ENCODE measurements at places on chromosomes 4 and X.

GRCh38 chr4:47619691-47620090 is 134.6 kb downstream of the ATP10D start:
- no peak for DNase-seq

GRCh38 chr4:26459054-26459755 is 31.1 kb downstream of the CCKAR start:
- DNase-seq = peak; percentile 81

DNA sequence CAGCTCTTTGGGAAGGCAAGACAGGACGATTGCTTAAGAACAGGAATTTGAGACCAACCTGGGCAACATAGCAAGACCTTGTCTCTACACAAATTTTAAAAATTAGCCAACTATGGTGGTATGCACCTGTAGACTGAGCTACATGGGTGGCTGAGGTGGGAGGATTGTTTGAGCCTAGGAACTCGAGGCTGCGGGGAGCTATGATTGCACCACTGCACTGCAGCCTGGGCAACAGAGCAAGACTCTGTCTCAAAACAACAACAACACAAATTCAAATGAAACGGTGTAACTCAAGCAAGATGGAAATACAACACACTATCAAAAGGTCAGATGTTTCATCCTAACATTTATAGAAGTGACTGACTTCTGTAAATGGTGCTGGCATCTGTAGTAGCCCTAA is 37.1 kb downstream of the XG start:
- no peak for DNase-seq

DNA sequence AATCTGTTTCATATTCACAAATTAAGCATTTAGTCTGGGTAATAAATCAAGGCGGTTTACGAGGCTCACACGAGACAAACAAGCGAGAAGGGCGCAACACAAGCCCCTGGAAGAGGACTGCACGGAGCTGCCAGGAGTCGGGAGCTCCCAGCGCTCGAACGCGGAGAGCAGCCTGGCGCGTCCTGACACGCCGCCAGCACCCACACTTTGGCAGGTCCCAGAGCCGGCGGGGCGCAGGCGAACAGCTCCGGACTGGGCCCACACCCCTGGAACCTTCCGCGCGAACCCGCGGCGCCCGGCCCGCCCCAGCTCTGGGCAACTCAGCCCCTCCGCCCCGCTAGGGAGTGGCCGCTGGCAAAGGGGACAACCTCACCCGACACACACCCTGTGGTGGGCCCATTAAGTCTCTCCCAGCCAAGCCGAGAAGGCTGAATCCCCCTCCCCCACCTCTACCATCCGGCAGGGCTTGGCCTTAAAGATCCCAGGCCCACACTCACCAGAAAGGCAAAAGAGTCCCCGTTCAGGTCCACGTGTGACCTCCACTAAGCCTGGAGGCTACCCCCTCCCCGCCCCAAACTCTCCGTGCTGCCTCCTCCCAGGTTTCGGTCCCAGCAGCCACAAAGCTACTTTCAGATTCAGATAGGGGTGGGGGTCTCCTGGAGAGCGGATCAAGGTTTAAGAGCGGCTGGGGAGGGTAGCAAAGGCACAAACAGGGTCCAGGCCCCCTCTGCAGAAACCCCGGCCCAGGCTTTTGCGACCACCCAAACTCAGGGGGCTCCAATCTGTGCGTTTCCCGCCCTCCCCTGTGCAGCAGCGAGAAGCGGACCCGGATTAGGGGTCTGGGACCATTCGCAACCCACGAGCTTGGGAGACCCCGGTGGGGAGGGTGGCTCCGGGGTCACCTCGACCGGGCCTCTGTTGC is 47.5 kb upstream of the BCOR start:
- peak; percentile 63 for DNase-seq

GRCh38 chrX:125850693-125851092 is 315.4 kb downstream of the DCAF12L2 start:
- no peak for DNase-seq

DNA sequence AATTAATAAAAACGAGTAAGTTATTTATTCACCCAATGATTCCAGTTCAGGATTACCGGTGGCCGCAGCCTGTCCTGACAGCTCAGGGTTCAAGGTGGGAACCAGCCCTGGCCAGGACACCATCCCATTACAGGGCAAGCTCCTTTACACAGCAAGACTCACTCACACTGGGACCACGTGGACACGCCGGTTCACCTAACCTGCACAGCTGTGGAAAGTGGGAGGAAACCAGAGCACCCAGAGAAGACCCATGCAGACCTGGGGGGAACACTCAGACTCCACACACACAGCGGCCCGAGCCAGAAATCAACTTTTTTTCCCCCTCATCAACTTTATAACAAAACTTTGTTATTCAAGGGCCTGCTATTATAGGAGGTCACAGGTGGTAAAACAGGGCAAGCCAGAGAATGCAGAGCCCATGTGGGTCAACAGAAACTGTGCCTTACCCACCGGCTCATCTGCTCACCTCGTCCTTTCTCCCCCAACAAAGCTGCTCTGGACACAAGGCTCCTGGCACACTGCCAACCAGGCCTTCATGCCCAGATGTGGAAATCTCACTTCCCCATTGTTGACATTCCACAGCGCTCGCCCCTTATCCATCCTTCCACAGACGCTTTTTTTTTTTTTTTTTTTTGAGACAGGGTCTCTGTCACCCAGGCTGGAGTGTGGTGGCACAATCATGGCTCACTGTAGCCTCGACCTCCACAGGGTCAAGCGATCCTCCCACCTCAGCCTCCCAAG is 8.0 kb upstream of the ODAPH start:
- peak; percentile 43 for DNase-seq

DNA sequence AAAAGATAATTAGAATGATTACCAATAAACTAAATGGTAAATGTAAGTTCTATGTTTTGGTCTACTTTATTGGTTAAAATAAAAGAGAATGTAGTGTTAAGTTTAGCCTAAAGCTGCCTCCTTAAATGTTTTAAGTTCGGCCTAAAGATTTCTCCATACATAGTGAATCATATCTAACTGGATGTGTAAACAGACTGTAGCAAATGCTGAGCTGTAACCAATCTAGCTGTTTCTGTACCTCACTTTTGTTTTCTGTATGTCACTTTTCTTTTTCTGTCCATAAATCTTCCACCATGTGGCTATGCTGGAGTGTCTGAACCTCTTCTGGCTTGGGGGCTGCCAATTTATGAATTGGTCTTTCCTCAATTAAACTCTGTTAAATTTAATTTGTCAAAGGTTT is 121.2 kb downstream of the TBCK start:
- DNase-seq = no peak

GRCh38 chr4:120857312-120857711 is 65.2 kb downstream of the PRDM5 start:
- DNase-seq = no peak

DNA sequence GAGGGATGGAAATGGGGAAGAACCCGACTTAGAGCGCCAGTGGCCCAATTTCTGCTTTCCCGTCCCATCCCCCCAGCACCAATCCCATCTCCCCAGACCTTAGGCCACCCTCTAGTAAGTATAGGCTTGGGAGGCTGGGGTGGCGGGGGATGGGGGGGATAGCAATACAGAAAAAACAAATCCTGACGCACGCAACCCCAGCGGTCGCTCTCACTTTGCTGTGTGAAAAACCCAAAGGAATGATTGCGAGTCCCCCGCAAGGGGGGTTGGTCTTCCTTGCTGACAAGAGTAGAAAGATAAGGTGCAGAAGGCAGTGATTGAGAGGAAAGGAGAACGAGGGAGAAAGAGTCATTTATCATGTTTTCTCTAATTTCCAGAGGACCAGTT is 863 bp downstream of the CPE start:
- peak; percentile 64 for DNase-seq

DNA sequence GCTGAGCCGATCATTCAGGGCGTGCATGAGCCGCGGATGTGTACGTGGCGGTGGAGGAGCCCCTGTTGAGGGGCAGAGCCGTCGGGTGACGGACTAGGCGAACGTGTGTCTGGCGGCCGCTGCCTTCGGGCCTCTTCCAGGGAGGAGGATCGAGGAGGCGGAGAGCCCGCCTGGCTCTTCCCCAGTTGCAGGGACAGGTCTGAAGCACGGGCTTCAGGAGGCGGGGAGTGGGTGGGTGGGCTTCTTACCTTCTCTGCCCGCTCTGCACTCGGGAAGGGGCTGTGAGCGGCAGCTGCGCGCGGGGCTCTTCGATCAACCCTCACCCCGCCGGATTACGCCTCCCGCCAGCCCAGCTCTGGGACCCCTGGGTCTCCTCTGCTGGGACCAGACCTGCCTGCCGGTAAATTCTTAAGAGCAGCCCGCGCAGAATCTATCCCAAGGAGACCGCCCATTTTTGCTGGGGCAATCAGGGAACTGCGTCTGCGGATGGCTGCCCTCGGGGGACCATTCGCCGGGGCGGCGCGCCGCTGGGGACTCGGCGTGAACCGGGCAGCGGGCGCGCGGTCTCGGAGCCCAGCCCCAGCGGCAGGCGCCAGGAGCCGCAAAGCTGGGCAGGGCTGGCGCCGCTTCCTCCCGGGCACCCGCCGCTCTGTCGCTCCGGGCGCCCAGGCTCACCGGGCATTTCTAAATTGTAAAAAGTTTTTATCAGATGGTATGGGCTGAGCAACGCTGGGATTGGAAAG is 4.9 kb downstream of the PLAC8 start:
- DNase-seq = peak; percentile 53

GRCh38 chr4:184317234-184317918 is 99.7 kb upstream of the ENPP6 start:
- no peak for DNase-seq

DNA sequence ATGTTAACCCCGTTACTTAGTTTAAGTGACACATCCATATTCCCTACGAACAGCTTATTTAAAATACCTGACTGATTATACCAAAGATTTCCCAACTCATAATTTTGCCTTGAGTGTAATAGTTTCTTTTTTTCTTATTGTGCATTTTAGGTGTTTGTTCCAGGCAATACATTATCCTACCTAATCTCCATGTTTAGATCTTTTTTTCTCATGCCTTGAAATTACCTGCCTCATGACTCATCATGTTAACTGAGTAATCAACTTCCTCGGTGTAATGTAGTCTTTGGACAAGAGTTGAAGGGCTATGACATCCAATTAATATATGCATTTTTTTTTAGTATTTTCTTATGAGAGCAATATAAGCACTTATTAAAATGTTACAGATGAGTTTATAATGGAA is 228.7 kb upstream of the ANKRD50 start:
- no peak for DNase-seq

DNA sequence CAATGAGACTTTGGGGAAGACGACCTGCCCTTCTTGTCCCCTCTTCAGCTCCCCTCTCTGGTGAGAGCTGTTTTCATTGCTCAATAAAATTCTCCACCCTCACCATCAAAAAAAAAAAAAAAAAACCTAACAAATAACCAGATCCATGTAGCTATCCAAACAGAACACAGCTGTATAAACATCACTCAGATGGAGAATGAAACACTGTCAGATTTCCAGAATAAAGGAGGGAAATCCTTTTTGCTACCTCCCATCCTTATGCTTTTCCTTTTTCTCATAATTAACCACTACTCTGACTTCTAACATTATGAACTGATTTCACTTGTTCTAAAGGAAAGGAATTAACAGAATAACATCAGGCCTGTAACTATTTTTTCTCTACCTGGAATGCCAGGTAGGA is 155.6 kb downstream of the PPP4R3C start:
- DNase-seq = no peak

- no peak for DNase-seq
Measured at GRCh38 chr4:81096566-81096965, 66.1 kb downstream of the BMP3 start.

- DNase-seq = no peak
Measured at GRCh38 chrX:150255441-150256296, 107.4 kb upstream of the MAMLD1 start.

- no peak for DNase-seq
Measured at GRCh38 chrX:16138108-16138427, 14.7 kb downstream of the GRPR start.

DNA sequence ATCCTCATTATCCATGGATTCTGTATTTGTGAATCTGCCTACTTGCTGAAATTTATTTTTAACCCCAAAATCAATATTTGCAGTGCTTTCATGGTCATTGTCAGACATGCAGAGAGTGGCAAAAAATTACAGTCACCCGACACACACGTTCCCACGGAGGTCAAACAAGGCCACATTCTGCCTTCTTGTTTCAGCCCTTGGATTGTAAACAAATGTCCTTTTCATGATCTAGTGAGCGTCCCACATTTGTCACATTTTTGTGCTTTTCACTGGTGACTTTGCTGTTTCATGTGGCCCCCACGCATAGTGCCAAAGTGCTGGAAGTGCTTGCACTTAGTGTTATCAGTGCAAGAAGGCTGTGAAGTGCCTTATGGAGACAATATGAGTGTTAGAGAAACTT is 45.0 kb downstream of the SOD3 start:
- DNase-seq = no peak

DNA sequence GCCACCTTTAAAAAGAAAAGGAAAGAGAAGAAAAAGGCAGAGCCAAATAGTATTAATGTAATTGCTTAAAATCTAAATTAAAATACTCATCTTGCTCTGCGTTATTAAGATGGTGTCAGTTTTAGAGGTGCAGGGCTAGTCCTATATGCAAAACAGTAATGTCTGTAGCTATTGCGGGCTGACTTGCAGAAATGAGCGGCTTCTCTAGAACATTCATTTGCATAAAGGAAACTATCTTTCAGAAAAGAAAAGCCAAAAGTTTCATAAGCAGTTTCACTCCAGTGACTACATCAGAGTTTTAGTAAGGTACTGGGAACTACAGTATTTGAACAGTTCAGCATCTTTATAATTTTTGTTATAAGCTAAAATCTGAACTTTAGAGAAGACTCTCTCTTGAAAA is 6.0 kb downstream of the SMAD1 start:
- DNase-seq = no peak

GRCh38 chrX:24646745-24647182 is 383 bp downstream of the PCYT1B start:
- DNase-seq = no peak

DNA sequence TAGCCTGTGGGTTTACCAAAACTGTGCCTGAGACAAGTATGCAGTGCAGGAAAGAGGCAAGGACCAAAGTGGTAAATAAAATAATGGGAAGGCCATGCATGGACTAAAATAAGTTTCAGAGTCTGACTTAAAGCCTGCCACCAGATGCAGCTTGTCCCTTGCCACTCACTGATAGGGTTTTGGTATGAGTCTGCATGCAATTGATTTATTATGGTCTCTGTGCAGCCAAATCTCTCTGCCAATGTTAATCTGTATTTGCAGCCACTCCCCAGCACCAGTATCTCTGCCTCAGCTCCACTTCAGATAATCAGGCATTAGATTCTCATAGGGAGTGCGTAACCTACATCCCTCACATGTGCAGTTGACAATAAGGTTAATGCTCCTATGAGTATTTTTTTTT is 5.5 kb upstream of the FGF2 start:
- DNase-seq = no peak

DNA sequence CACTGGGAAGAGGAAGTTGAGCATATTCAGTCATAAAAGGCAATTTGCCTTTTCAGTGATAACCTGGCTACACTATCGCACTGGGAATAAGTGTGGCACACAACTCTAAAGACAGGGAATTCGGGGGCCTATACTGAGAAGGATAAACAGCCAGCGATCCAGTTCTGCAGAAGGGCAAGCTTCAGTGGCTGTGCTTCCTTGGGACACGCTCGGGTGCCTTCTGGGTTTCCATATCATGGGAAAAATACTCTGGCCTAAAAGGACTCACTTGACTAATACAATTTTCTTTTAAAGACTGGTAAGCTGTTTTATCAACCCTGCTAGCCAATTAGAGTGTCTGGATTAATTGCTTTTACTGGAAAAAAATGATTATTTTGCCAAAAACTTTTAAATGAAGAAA is 58.5 kb downstream of the TENM3 start:
- DNase-seq = no peak
